ENCODE measurements at places on chromosomes 1 and 21. TPM values are rescaled to one million over a fixed set of nuclear protein-coding genes. Genes with fewer than 3 reads are reported as not detected.

GRCh38 chr1:176499671-176500070 is 36.7 kb downstream of the PAPPA2 start:
- H3K27me3 ChIP-seq, result no peaks in the 10 kb centered on the region
- no peaks in the 10 kb centered on the region for H3K4me1 ChIP-seq
- DNase-seq, result no peak
- H3K4me3 ChIP-seq, result no peak overlapping the region

DNA sequence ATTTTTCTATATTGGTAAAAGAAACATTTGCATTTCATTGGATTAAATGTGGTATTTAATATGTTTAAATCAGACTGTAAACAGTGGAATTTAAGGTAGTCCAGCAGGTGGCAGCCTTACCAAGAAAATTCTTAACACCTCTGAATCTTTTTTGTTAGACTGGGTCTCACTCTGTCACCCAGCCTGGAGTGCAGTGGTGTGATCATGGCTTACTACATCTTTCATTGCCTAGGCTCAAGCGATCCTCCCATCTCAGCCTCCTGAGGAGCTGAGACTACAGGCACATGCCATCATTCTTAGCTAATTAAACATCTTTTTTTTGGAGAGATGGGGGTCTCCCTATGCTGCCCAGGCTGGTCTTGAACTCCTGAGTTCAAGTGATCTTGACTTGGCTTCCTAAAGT is 98.8 kb downstream of the RABGAP1L start:
- H3K36me3 ChIP-seq, result peaks cover 6% of the 10 kb centered on the region
- no peaks in the 10 kb centered on the region for H3K4me1 ChIP-seq
- no peaks in the 10 kb centered on the region for H3K27me3 ChIP-seq
- no peak for DNase-seq
- no peak overlapping the region for H3K27ac ChIP-seq

DNA sequence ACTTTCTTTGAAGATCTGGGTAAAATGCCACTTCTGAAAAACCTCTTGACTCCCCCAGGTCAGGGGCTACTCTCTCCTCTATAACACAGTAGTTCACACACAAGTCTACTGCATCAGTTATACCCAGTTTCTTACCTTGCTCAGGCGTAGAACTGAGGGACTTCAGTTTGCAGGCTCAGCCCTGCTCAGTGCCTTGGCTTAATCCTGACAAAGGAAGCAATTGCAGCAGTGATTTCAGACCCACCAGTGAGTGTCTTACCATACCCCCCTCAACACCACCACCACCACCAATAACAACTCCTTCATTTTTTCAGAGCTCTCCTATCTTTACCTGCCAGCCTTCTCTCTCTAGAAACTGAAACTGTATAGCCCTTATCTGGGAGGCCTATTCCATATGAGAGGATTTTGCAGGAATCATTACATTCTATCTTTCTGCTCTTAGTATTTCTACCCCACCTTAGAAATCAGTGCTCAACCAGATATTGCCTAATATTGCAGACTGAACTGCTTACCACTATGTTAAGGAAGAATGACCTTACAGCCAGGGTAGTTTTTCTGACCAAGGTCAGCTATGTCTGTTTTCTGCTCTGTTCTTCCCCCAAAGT is 105.5 kb upstream of the S1PR1 start:
- no peak overlapping the region for H3K4me3 ChIP-seq
- H3K4me1 ChIP-seq, result peaks cover 5% of the 10 kb centered on the region
- peaks cover 23% of the 10 kb centered on the region for H3K27me3 ChIP-seq
- H3K36me3 ChIP-seq, result no peaks in the 10 kb centered on the region

DNA sequence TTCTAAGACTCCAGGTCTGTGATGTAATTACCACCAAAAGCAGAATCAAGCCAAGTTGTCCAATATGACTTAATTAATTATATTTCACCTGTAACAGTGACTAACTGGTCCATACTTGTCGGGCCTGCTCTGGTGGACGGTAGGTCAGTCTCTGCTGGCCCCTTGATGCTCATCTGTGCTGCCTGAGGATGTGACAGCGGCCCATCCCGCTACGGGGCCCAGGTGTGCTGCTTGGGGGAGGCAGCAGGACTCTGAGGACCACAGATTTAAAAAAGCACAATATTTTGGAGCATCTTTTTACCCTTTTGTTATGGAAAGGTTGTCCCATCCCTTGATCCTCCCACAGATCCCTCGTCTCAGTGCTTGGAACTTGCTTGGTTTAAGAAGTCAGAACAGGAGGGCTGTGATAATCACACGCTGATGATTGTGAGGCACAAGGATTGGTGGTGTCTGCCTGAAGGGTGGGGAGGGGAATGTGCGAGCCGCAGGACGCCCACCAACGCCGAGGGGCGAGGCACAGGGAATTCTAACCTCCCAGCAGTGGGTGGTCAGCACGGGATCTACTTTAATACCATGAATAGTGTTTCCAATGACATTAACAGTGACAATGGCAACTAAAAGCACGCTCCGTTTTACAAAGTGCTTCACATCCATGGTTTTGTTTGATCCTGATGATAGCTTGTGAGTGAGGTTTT is 27.8 kb upstream of the UMODL1 start:
- no peak overlapping the region for H3K4me3 ChIP-seq
- no peak overlapping the region for H3K27ac ChIP-seq
- DNase-seq, result no peak
- no peaks in the 10 kb centered on the region for H3K36me3 ChIP-seq

GRCh38 chr1:173467426-173467825 is 9.7 kb upstream of the PRDX6 start:
- no peak for DNase-seq
- H3K27me3 ChIP-seq, result no peaks in the 10 kb centered on the region
- H3K36me3 ChIP-seq, result peaks cover 14% of the 10 kb centered on the region
- H3K4me1 ChIP-seq, result no peaks in the 10 kb centered on the region
- no peak overlapping the region for H3K27ac ChIP-seq

GRCh38 chr1:202146993-202147392 is 2.5 kb upstream of the ARL8A start:
- no peak for DNase-seq
- no peaks in the 10 kb centered on the region for H3K36me3 ChIP-seq
- H3K4me1 ChIP-seq, result peaks cover 24% of the 10 kb centered on the region
- no peak overlapping the region for H3K27ac ChIP-seq
- no peak overlapping the region for H3K4me3 ChIP-seq

SLAMF9 gene
- total RNA-seq, result not detected

Measured in osteocyte (in vitro differentiated cells).